ENCODE measurements at places on chromosomes 11 and 22.

DNA sequence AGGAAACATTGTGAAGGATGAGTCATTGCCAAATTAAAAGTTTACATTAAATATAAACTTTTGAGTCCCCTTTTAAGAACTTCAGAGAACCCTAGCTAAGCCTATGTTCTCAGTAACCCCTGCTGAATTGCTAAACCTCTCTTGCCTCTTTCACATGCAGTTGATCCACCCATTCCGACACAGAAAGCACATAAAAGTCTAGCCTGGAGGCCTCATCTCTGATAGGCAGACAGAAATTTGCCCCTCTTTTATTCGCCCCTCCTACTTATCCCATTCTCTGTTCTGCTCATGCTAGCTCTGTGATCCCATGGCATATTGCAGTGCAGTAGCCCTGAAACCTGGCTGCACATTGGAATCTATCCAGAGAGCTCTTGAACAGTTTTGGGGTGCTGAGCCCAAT lies 58.2 kb upstream of the PDE3B start:
- DNase-seq = no peak

GRCh38 chr11:11558396-11558795 lies 63.4 kb downstream of the GALNT18 start:
- no peak for DNase-seq

DNA sequence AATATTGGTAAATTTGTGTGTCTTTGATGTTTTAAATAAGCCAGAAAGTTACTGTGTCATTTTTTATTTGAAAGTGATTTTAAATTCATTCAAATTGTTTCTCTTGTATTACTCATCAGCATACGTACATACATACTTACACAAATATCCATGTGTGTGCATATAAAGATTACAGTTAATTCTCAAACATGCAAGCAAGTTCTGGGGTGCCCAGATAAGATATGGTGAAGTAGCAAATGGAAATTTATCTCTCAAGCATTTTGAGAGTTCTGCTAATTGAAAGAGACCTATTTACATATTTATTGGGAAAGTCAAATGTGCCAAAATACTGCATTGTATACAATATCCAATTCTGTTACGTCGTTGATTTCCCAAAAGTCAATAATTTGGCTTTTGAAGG lies 1024.0 kb upstream of the CNTN5 start:
- DNase-seq = no peak

DNA sequence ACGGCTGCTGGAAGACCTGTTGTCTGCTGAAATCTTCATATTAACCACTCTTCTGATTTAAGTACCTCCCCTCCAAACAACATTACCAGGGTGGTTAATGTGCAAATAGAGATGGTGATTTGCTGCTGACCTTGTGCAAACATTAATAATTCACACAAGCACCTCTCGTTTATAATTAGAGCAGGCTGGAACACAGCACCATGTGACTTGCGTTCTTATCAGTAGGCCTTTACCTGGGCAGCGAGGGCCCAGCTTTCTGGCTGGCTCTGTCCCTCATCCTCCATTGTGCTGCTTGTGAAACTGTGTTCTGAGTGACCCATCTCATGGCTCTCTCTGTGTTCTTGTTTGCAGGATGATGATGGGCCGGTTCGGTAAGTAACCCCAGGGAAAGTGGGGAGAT lies 41.0 kb upstream of the PARVG start:
- DNase-seq = no peak

- DNase-seq = no peak
Observed at GRCh38 chr11:105986554-105986953, 35.5 kb downstream of the MSANTD4 start.

DNA sequence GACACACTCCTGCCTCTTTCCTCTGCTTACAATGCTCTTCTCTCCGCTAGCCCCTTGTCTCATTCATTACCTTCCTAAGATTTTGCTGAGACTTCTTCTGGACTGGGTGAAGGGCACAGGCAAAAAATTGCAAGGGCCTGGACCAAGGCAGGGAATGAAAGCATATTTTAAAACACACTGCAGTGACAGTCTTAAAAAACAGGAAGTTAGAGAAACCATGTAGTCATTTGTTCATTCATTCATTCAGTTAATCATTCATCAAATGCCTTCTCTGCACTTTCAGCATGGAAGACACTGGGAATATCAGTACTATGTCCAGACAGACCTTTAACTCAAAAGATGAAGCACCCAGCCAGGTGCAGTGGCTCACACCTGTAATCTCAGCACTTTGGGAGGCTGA lies 44.9 kb upstream of the SWAP70 start:
- DNase-seq = no peak

DNA sequence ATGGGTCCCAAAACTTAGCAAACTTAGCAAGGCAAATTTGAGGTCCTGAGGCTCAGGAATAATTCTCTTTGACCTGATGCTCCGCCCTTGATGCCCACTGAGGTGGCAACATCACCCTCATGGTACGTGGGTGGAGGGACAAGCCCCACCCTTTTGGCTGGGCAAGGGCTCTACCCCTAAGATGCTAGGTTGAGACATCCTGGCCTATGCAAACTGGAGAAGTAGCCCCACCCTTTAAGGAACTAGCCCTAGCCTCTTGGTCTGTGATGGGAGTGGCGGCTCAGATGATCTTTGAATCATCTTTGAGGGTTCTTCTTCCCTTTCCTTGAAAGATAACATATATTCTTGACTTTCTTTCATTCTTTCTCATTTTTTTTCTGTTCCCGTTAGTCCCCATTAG lies 32.9 kb downstream of the CABIN1 start:
- DNase-seq = no peak

DNA sequence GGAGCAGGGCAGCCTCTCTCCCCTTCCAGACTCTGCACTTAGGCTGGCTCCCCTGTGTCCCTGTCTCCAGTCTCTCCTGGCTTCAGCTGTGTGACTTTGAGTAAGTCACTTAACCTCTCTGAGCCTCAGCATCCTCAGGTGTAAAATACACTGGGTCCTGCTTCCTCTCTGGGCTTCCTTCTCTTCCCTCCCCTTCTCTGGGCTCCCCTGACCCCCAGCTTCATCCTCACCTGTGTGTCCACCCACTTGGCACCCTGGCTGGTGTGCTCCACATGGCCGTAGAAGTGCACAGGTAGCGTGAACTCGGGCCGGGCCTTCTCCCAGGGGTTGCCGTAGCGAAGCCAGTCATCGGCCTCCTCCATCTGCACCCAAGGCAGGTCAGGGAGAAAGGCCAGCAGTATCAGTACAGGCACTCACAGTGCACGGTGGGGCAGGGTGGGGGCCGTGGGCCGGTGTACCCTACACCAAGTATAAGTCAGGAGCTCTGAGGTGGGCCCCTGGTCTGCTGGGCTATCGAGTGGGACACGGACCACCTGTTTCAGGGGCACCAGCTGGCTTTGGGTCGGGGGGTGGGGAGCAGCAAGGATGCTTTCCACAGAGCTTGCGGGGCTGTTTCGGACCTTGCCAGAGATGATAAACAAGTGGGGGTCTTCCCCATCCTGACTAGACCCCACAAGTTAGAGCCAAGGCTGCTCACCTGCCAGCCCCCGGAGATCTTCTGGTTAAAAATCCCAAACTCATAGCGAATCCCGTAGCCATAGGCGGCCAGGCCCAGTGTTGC lies 2.0 kb downstream of the PYGM start:
- DNase-seq = no peak

All from NCI-H2081 treated with DMSO at 0.1 percent for 48 hours (cell line).